GM12878 (cell line): ENCODE measurements at places on chromosomes 2 and 18.

DNA sequence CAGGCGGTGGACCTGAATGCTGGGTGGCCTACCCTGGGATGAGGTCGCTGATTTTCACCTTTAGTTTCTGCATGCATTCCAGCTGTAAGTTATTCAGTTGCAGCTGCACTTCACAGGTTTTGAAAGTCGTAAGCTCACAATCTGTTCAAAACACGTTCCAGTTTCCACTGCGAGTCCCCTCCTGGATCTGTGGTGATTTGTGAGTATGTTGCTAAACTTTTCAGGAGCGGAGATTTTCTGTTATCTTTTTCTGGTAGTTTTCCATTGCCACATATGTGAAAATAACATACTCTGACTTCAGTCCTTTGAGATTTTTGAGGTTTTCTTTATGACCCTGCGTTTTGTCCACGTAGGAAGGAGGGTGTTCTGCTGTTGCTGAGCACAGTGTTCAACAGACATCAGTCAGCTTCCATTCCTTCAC is 102.1 kb downstream of the SNTG2 start:
- no peak for DNase-seq

- no peak for DNase-seq
Observed at GRCh38 chr2:72920318-72921087, 3.2 kb downstream of the EMX1 start.

DNA sequence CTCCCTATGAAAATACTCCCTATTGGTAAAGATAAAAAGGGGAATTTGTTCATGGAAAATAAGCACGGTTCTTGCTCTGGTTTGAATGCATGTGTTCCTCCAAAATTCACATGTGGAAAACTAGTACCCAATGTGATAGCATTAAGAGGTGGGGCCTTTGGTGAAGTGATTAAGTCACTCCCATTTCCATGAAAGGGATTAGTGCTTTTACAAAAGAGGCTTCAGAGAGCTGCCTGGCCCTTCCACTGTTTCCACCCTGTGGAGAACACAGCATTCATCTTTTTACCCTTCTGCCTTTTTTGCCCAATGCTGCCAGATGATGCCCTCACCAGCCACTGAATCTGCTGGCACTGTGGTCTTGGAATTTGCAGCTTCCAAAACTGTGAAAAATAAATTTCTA is 666.8 kb downstream of the ARHGAP15 start:
- no peak for DNase-seq

GRCh38 chr18:9559253-9559652 is 55.1 kb downstream of the PPP4R1 start:
- no peak for DNase-seq

- DNase-seq = no peak
Observed at GRCh38 chr18:2880473-2880872, 33.7 kb downstream of the EMILIN2 start.

DNA sequence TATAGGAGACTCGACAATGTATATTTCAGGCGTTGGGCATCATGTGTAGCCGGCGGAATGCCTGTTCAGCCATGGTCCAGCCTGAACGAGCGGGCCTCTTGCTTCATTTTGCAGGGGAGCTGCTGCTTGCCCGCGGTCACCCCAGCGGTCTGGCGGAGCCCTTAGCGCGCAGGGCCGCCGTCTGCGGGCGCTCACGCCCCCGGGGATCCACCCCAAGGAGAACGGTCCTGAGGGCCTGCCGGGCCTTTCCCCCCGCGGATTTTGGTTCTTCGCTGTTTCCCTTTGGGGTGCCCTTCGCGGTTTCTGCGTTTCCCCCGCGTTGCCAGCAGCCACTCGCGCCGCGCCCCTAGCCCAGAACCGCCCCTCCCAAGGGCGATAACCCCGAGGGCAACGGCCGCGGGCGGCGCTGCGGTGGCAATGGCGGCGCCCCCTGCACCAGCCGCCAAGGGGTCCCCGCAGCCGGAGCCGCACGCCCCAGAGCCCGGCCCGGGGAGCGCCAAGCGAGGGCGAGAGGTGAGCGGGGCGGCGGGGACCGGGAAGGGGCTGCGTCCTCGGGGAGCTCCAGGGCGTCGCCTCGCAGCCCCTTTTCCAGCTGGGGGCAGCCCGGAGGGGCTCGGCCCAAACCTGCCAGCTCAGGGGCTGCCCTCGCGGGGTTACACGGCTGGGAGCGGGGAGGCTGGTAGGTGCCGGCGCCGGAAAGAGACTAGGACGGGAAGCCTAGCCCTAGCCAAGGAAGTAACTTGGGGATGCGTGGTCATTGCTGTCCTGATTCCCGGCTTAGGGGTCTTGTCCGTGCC is at the start of gene MFSD2B:
MFSD2B (plus strand) TSS at position 406 of the 797 bp plus-strand sequence; CDS start at position 418, 12 bp downstream.
- no peak for DNase-seq

- DNase-seq = no peak
Observed at GRCh38 chr2:137828624-137829023, 135.6 kb upstream of the HNMT start.

DNA sequence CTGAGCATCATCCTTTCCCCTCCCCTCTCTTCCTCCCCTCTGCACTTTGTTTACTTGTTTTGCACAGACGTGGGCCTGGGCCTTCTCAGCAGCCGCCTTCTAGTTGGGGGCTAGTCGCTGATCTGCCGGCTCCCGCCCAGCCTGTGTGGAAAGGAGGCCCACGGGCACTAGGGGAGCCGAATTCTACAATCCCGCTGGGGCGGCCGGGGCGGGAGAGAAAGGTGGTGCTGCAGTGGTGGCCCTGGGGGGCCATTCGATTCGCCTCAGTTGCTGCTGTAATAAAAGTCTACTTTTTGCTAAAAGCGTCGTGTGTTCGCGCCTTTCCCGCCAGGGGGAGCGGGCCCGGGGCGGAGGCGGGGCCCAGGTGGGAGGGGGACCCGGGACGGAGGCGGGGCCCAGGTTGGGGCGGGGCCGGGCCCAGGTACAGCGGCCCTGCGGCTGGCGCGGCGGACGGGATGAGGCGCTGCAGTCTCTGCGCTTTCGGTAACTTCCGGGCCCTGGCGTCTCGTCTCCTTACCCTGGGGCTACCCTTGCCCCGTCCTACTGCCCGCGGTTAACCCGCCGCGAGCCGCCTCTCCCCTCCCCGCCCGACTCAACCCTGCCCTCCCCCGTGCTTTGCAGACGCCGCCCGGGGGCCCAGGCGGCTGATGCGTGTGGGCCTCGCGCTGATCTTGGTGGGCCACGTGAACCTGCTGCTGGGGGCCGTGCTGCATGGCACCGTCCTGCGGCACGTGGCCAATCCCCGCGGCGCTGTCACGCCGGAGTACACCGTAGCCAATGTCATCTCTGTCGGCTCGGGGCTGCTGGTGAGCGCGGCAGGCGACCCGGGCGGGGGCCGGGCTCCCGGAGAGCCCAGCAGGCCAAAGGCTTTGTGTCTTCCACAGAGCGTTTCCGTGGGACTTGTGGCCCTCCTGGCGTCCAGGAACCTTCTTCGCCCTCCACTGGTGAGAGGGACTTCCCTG is at the start of gene KRTCAP3:
KRTCAP3 (plus strand) TSS at position 424 of the 962 bp plus-strand sequence; CDS start at position 456, 32 bp downstream.
- no peak for DNase-seq

- no peak for DNase-seq
Observed at GRCh38 chr2:12506846-12507245, 209.9 kb upstream of the TRIB2 start.

DNA sequence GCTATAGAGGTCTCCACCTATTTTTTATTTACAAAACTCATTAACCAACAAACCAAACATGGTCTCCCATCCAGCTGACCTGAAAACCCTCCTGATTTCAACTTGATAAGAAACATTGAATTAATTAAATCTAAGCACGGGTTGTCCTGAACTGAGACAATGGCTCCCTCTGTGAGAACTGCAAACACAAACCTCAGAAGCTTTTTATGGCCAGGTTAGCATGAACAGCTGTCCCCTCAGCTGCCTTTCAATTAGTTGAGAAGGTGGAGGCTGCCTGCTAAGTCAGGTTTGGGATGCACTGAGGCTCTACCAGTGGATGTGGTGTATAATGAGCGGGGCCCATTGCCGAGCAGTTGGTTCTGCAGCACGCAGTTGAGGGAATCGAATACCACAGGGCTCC is 258.5 kb upstream of the DDX18 start:
- no peak for DNase-seq
